ENCODE measurements at places on chromosomes 6 and 20. TPM values are rescaled to one million over a fixed set of nuclear protein-coding genes. Genes with fewer than 3 reads are reported as not detected.

Gene NRSN1
- 12.5 TPM for total RNA-seq

Gene WFDC5
- not detected for total RNA-seq

Gene IP6K3
- total RNA-seq = 3.7 TPM

Gene MOG
- total RNA-seq = 0.16 TPM

Gene RNF182
- 18.4 TPM for total RNA-seq

Gene METTL24
- total RNA-seq = 12.0 TPM

Gene SPAG4
- 1.2 TPM for total RNA-seq

Gene CCN6
- total RNA-seq = not detected

Gene EFCAB8
- total RNA-seq = 0.05 TPM

Gene SLC26A8
- total RNA-seq = 1.4 TPM

Gene DLL1
- 23.6 TPM for total RNA-seq

Gene FAM184A
- total RNA-seq = 29.1 TPM

Gene TMEM242
- 14.0 TPM for total RNA-seq

Gene REPS1
- 77.6 TPM for total RNA-seq

Gene NELFE
- total RNA-seq = 54.3 TPM

Gene DHX16
- total RNA-seq = 29.3 TPM

Gene TRIM15
- total RNA-seq = not detected

Gene LHFPL5
- 0.27 TPM for total RNA-seq

Gene MYB
- total RNA-seq = 39.5 TPM

Gene PNLDC1
- 0.49 TPM for total RNA-seq

Gene TRIM31
- total RNA-seq = not detected

Gene CNPY3
- 39.6 TPM for total RNA-seq

Gene SPATS1
- total RNA-seq = not detected

Gene DEFB132
- not detected for total RNA-seq

Gene COL21A1
- total RNA-seq = 44.6 TPM

Gene CHRNA4
- total RNA-seq = 12.0 TPM

All from camera-type eye (tissue), 1 donor.